ENCODE measurements at places on chromosomes 5 and 9.

DNA sequence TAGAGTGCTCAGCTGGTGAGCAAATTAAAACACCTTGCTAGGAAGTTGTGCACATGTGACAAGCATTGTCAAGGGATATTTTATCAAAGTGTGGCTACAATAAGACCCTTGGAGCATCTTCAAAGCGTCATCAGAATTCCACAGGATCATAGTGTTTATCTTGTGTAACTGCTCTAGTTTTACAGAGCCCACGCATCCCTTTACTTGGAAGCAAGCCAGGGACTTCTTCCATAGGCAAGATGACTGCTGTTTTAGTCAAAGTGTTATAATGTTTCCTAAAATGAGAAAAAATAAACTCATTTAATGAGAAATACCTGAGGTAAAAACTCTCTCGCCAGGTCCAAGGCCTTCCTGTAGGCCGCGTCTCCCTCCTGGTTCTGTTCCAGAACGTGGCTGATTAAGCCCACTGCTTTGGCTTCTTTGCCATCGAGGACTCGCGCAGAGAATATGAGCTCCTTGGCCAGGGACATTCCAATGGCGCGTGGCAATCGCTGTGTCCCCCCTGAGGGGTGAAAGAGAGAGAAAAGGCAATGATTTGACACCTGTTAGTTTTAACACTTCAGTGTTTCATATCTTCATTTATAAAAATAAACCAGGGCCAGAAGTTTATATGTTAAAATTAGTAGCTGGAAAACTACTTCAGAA is 141.1 kb downstream of the AUH start:
- DNase-seq = no peak

DNA sequence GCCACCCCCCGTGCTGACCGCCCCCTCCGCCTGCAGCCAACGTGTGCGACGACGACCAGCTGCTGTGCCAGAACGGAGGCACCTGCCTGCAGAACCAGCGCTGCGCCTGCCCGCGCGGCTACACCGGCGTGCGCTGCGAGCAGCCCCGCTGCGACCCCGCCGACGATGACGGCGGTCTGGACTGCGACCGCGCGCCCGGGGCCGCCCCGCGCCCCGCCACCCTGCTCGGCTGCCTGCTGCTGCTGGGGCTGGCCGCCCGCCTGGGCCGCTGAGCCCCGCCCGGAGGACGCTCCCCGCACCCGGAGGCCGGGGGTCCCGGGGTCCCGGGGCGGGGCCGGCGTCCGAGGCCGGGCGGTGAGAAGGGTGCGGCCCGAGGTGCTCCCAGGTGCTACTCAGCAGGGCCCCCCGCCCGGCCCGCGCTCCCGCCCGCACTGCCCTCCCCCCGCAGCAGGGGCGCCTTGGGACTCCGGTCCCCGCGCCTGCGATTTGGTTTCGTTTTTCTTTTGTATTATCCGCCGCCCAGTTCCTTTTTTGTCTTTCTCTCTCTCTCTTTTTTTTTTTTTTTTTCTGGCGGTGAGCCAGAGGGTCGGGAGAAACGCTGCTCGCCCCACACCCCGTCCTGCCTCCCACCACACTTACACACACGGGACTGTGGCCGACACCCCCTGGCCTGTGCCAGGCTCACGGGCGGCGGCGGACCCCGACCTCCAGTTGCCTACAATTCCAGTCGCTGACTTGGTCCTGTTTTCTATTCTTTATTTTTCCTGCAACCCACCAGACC is 80.2 kb downstream of the NTNG2 start:
- DNase-seq = no peak

- no peak for DNase-seq
These were observed 35.8 kb downstream of the ZNF782 start for GRCh38 chr9:96818533-96818932.

- no peak for DNase-seq
These were observed 2.7 kb upstream of the BICD2 start for GRCh38 chr9:92767066-92768054.

DNA sequence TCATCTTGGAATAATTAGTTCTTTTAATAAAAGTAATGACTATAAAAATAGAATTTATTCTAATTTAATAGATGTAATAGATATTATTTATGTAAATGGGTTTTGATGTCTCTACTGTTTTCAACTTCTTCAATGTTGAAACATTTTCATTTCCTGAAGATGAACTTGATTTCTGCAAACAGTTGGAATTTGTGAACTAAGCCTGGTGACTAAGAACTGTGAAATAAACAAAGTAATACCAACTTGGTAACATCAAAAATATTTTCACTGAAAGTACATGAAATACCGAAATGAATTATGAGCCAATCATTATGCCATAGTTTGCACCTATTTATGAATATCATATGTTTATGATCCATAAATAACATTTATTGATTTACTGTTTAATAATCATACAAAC is 143.8 kb upstream of the FGF10 start:
- DNase-seq = no peak

DNA sequence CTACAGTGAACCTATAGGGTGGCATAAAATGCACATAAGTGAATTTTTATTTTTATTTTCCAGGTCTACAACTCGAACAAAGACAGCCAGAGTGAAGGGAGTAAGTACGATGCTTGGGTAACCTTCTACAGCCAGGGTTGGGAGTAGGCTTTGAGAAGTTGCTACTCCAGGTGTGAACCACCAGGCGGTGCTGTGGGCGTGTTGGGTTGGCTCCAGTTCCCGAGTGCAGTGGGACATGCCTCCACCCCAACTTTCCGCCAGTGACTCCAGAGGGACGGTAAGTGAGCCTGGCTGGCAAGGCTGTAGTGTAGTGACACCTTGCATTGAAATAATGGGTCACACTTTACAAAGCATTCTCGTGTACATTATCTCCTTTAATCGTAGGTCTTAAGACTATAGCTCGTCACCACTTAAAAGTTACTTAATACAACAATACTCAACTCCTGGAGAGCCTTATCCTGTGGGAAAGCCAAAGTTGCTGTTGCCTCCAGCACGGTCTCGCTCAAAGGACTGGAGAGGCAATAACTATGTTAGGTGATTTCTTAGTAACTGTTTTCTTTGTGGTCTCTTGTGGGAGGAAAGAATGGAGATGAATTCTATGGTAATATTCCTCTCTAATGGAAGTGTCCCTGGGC is 244.0 kb downstream of the ARHGAP26 start:
- no peak for DNase-seq

GRCh38 chr9:116327701-116328405 is 174.3 kb downstream of the PAPPA start:
- no peak for DNase-seq

GRCh38 chr5:118301696-118302095 is 686.7 kb downstream of the DTWD2 start:
- no peak for DNase-seq

DNA sequence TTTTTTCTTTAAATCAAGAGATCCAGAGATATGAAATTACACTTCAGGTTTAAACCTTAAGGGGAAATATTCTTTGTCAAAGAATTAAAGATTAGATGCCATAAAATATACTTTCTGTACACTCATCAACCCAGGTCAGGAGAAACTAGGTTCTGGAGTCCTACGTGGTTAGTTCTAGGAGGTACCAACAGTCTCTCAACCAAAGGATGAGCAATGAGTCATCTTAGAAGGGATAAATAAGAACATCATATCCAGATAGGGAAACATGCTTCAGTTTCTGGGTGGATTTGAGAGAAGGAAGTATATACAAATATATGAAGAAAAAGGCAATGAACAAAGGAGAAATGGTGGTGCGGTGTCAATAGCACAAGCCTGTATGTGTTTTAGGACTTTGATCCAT is 98.2 kb downstream of the CSNK1G3 start:
- no peak for DNase-seq

DNA sequence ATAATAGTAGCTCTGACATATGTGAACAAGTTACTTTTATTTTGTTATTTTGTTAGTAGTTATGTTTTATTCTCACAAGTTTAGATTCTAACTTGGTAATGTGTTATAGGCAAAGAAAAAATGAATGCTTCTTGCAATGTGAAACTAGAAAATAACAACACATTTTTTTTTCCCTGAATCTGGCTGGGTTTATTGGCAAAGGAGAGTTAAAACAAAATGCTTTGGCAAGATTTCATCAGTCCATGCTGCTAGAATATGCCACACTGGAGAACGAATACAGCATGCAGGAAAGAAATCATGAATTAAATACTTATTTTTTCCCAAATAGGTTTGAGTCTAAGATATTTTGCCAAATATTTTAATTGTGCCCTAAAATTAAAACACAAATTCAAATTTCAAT is 1048.1 kb upstream of the ACO1 start:
- no peak for DNase-seq

GRCh38 chr5:180799194-180799593 is 3.4 kb downstream of the MGAT1 start:
- no peak for DNase-seq

GRCh38 chr9:114249424-114250234 is 73.3 kb upstream of the ORM1 start:
- no peak for DNase-seq

DNA sequence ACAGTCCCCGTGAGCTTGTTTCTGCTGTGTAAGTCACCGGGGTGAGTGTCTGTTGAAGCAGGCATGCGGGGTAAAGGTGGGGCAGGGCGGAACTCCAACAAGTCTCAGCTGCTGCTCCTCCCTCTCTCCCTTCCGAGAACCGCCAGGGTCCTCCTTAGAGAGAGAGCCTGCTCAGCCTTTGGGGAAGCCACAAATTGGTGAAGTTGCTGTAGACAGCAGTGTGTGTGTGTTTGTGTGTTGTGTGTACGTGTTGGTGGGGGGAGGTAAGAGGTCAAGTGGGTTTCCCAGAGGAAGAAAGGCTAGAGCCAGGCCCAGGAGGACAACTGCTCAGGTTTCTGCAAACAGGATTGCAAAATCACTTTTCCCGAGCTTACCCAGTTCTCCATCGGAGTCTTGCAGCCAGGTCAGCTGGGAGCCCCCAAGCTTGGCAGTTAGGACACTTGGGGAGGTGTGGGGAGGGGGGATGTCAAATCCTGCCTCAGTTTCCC is 38.9 kb upstream of the DAB2IP start:
- DNase-seq = no peak

DNA sequence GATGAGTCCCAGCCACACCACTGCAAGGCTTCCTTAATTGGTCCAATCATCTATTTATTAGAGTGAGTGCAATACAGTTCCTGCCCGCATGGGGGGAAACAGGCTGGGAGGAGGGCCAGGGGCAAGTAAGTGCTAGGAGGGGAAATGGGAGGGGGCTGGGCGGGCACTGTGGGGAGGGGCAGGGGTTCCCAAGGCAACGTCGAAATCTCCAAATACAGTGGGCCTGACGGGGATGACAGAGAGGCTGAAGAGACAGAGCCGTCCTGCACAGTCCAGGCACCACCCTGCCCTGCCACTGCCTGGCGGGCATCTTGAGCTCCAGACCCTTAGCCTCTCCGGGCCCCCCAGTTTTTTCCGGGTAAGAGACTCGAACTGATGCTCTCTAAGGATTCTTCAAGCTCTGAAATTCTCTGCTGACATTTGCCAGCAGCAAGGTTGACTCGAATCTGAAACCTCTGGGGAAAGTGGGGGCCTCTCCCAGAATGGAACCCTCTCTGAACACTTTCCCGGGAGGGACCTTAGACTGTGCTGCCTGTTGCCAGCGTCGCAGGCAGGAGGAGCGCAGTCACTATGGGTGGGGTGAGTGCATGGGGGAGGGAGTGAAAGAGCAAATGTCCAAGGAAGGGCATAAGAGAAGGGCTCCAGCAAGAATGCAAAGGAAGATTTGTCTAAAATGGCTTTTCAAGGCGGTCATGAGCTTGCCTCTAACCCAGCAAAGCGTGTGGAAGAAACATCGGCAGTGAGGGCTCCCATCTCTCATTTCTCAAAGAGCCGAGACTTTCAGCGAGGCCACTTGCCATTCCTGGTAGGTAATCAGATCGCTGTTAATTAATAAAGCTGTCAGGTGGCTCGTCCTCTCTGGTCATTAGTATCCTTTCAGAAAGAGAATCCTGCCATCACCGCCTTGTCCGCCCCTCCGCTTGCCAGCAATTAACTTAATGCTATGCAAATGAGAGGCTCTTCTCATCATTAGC is 99.0 kb downstream of the GTF3C4 start:
- DNase-seq = peak; percentile 14

DNA sequence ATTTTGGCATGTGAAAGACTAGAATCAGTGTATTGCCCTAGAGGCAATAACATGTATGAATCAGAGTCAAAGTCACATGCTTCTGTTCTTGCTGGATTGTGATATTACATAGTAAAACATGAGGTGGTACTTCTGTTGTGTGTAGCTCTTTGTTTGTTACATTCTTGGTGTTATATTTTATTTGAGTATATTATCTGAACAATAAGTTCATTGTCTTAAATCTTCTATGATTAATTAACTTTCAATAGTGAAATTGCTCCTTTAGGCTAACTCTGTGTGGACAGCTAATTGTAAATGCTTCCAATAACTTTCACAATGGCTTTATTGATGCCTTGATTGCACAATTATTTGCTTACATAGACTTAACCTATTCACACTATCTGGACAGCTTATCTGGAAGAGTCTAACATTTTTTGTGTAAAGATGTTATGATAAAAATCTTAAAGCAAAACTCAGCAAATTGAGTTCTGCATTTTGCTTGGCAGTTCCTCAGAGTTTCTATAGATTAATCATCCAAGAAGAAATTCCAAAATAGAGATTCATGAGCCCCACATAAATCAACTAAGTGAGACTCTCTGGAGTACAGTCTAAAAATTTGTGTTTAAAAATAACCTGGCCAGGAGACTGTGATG is 239.6 kb upstream of the TUSC1 start:
- no peak for DNase-seq

DNA sequence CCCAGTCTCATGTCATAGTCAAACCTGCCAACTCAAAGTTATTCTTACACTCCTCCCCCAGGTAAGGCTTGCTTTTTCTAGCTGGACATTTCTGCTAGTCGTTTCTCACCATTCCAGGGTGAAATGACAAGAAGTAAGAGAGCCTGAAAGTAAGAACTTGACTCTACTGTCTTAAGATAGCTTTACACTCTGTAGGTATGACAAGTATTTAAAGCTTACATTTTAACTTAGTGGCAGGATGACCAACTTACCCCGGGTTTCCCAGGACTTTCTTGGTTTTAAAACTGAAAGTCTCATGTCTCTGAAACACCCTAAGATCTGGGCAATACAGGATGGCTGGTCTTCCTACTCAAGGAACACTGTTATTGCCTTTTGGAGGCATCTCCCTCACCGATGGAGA is 67.5 kb upstream of the PIK3R1 start:
- no peak for DNase-seq

DNA sequence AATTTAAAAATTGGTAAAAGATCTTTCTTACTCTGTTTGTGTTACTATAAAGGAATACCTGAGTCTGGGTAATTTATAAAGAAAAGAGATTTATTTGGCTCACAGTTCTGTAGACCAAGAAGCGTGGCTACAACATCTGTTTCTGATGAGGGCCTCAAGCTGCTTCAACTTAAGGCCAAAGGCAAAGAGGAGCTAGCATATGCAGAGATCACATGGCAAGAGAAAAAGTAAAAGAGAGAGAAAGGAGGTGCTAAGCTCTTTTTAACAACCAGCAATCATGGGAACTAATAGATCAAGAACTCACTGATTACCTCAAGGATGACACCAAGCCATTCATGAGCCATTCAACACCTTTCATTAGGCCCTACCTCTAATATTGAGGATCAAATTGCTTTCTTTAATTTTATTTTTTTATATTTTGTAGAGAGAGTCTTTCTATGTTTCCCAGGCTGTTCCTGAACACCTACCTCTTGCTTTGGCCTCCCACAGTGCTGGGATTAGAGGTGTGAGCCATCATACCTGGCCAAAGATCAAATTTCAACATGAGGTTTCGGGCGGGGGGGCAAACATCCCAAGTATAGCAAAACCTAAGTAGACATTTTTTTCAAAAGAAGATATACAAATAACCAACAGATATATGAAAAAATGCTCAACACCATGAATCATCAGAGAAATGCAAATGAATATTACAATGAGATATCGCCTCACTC is 16.0 kb upstream of the SHC3 start:
- DNase-seq = no peak
